Urinary bladder (tissue), 4 donors: ENCODE measurements at places on chromosomes 5 and 9. TPM values are rescaled to one million over a fixed set of nuclear protein-coding genes. Genes with fewer than 3 reads are reported as not detected.

MRRF gene
- total RNA-seq, result 42.0 TPM

PLPP7 gene
- total RNA-seq, result 4.1 TPM

ZFP37 gene
- 12.7 TPM for total RNA-seq

LVRN gene
- total RNA-seq, result 2.8 TPM

LEAP2 gene
- total RNA-seq, result 3.0 TPM

CDC20B gene
- not detected for total RNA-seq

MAMDC2 gene
- total RNA-seq, result 52.0 TPM

FLT4 gene
- total RNA-seq, result 18.2 TPM

COL15A1 gene
- total RNA-seq, result 136 TPM

LCP2 gene
- total RNA-seq, result 8.4 TPM

DNA sequence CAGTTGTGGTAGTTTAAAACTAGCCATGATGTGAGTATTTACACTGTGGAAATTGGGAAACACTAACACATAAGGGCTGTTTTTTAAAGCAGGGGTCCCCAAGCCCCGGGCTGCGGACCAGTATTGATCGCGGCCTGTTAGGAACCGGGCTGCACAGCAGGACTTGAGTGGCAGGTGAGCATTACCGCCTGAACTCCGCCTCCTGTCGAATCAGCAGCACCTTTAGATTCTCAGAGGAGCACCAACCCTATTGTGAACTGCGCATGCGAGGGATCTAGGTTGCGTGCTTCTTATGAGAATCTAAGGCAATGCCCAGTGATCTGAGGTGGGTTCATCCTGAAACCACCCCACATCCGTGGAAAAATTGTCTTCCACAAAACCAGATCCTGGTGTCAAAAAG lies 127.8 kb downstream of the PCSK5 start:
- DNase-seq, result no peak

DNA sequence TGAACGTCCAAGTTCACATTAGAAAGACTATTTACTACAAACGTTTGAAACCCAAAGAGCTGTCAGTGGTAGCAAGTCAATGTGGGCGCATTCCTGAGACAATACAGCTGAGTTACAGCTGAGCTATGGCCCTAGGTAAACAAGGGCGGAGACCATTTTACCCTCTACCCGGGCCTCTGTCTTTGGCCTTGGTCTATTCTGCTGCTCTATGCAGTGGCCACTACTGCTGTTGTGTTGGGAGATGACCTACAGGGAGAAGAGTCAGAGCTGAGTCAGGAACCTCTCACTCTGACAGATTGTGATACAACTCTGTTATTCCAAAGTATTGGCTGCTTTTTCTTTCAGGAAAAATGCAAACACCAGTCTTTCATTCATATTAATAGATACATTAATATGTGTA lies 700.6 kb downstream of the SEMA5A start:
- no peak for DNase-seq

DNA sequence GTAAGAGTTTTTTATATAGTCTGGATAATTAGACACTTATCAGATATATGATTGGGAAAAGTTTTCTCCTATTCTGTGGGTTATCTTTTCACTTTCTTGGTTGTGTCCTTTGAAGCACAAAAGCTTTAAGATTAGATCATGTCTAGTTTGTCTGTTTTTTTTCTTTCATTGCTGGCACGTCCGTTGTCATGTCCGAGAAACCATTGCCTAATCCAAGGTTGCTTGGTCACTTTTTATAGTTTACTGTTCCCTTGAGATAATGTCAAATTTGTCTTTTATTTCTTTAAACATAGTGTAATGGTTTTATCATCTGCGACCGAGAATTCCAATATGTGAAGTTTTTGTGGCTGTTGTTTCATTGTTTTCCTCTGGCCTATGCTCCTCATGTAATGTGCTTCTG lies 28.8 kb downstream of the GARNL3 start:
- DNase-seq, result no peak

- no peak for DNase-seq
Measured at GRCh38 chr9:126049896-126050604, 276.6 kb upstream of the MVB12B start.

DNA sequence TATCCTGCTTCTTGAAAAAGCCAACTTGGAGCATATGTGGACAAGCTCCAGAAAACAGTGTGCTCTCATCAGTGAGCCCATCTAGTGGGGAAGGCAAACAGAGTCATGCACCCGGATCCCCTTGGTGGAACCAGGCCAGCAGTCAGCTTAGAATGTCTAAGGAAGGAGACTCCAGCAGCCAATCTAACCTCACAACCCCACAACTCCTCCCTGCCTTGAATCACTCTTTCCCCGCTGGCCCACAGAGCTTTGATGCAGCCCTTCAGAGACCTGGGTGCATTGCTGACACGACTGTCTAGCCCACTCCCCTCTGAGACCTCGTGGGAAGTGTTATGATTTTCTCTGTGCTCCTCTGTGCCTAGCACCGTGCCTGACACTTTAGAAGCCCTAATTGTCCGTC lies 623.7 kb downstream of the BNC2 start:
- DNase-seq, result no peak

- no peak for DNase-seq
Measured at GRCh38 chr5:176550275-176550831, 1.2 kb downstream of the CDHR2 start.

DNA sequence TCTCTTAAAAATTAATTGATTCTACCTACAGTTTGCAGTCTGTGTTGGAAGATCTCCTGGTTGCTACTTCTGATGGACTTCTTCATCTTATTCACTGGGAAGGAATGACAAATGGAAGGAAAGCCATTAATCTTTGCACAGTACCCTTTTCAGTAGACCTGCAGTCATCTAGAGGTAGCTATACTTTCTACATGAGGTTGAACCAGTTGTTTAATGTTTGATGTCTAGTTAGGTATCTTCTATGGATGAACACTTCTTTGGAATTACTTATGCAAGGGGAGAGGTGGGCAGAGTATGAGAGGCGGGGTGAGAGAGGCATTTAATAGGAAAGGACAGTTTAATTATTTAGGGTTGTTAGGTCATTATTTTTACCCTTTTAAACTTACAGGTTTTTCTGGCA lies 91.2 kb downstream of the RIC1 start:
- DNase-seq, result no peak

- DNase-seq, result no peak
Measured at GRCh38 chr9:115495052-115495635, 377.2 kb upstream of the TNC start.

DNA sequence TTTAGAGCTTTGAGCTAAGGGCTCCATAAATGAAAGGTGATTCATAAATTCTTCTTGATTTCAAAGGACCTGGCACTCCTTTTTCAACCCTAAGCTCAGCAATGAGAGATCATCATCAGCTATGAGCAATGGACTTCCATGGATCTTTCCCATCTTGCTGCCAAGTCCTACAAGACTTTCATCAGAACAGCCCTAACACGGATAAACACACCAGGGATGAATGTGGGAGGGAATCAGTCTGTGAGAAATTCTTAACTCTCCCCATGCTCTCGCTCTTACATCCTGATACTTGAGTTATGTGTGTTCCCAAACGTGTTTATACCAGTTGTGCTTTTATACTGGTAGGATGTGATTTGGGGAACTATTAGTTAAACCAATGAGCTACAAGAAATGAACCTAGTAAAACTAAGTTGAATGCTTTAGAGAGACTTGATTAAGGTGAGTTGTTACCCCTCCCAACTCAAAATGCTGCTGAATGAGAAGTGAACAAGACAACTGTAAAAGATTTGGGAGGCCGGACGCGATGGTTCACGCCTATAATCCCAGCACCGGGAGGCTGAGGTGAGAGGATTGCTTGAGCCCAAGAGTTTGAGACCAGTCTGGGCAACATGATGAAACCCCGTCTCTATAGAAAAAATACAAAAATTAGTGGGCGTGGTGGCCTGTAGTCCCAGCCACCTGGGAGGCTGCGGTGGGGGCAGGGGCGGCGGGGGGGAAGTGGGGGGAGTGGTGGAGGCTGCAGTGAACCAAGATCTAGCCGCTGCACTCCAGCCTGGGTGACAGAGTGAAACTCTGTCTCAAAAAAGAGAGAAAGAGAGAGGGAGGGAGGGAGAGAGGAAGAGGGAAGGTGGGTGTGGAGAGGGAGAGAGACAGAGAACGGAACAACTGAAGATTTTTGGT lies 5.2 kb upstream of the RPL26L1 start:
- no peak for DNase-seq

DNA sequence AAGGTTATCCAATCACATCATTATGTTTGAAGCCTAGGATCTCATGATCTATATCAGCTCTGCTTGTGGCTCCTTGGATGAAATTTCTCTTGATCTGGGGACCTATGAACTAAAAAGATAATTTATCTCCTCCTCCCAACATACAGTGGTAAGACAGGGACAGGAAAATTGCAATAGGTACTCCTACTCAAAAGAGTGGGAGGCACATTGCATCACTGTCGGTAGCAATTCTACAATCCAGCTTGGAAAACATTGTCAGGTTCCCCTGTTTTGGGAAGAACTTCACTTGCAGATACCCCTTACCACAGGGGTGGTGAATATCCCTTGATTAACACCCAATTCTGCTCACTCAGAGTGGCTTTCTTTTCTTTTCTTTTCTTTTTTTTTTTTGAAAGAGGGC lies 107.7 kb downstream of the HSPA4 start:
- no peak for DNase-seq

DNA sequence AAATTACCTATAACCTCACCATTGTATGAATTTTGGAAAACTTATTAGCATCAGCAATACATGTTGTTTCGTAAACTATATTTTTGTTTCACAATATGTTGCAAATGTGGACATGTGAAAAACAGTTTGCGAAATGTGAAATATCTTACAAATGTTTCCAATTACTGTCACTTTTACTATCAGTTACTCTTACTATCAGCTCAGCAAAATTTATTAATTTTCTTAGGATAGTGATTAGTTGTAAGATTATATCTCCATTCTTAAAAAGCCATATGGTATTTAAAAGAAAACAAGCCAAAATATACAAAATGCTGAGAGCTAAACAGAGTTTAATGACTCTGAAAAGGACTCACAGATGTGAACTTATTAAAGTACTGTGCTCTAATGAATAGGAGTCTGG lies 111.9 kb upstream of the LPAR1 start:
- DNase-seq, result no peak

- no peak for DNase-seq
Measured at GRCh38 chr9:3863686-3864085, 337.9 kb upstream of the RFX3 start.

- DNase-seq, result no peak
Measured at GRCh38 chr5:115859378-115859777, 17.6 kb downstream of the AP3S1 start.

DNA sequence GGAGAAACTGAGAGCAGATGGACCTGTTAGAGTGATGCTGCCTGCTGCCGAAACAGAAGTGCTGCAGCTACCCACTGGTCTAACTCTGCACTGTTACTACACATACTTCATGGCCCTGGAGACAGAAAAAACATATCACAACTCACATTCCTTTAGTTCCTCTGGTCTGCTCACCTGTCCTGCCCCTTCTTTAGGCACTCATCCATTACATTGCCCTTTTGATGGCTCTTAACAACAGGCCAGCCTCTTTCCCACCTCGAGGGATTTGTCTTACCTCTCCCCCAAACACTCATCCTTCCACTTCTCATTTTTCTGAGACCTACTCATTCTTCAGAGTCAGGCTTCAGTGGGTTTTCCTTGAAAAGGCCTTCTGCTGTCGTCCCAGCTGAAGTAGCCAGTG lies 49.2 kb downstream of the KCTD16 start:
- DNase-seq, result no peak

DNA sequence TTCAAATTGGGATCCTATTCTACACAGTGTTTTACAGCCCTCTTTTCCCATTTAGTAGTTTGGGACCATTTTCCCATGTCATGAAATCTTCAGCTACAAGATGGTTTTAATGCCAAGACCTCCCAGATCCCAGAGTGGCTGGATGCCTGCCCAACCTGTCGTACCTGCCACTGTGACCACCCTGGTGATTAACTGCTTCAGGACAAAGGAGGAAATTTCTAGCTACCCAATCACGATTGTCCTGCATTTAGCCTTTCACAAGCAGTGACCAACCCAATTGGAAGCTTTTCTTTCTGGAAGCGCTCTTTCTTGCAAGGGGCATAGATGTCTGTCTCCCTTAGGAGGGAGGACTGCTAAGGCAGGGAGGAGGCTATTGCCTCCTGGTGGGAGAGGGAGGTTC lies 13.8 kb downstream of the IL9 start:
- no peak for DNase-seq

DNA sequence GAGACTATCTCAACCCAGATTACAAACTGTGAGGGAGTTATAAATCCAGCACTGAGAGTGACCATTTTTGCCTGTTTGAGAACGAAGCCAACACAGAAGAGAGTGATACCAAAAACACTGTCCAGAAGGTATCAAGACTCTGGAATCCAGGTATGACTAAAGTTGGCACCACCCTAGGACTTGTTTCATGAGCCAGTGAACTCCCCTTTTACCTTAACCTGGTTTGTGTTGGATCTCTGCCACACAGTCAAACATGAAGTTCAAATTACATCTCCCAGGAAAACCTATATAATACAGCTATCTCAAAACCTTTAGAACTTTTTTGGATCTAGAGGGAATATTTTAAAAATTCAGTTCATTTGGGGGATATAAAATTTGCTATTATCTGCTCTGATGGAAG lies 11.4 kb downstream of the ZBTB5 start:
- no peak for DNase-seq

GRCh38 chr9:87206064-87206661 lies 258.9 kb upstream of the GAS1 start:
- DNase-seq, result no peak

DNA sequence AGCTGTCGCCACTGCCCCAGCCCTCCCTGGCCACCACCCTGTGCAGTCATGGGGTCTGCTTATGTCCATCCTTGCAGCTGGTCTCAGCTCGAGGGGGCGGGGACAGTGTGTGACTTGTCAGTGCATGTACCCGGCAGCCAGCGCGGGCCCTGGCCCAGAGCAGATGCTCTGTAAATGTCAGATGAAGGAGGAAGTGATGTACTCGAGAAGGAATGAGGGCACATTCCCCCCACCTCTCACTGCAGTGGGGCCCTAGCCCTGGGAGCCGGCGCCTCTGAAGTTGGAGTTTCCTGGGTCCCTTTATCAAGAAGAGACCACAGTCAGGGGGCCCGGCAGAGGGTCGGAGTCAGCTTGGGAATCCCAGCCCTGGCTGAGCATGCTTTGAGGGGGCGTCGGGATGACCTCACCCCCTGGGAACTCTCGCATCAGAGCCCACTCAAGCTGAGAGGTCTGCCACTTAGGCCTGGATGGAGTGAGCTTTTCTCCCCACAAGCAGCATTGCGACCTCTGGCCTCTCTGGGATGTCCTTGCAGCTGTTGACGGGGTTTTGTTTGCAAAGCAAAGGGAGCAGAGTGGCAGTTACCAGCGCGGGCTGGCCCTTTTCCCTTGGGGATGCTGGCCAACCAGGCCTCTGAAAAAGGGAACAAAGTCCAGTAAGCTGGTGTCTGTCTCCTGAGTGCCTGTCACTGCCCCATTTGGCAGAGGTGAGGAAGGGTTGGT lies 19.0 kb downstream of the NEURL1B start:
- peak; percentile 57 for DNase-seq

DNA sequence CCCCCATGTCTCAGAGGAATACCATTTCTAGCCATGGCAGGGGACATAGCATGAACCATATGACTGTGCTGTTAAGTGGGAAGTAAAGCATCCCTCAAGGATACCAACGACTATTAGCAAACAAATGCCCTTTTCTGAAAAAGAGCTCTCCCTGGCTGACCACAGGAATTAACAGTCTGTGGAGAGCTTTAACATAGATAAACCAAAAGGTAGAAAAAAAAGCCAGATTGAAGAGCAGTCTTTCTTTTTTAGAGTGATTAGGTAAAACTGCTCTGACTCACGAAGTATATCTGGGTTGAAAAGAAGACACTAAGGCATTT lies 532.7 kb upstream of the DMAC1 start:
- DNase-seq, result no peak
